ENCODE measurements at places on chromosomes 16 and 17. TPM values are rescaled to one million over a fixed set of nuclear protein-coding genes. Genes with fewer than 3 reads are reported as not detected.

DNA sequence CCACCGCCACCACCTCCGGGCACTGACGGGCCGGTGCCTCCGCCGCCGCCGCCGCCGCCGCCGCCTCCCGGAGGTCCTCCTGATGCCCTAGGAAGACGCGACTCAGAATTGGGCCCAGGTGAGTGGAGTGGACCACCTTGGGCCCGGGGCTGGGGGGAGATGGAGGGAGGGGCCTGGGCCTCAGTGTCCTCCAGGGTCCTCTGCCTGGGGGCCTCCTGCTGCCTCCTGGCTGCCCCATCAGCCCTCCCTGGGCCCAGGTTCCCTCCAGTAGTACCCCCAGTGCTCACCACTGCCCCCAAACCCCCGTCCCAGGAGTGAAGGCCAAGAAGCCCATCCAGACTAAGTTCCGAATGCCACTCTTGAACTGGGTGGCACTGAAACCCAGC, 19.9 kb downstream of the SPATA32 start:
- no peak for DNase-seq

DNA sequence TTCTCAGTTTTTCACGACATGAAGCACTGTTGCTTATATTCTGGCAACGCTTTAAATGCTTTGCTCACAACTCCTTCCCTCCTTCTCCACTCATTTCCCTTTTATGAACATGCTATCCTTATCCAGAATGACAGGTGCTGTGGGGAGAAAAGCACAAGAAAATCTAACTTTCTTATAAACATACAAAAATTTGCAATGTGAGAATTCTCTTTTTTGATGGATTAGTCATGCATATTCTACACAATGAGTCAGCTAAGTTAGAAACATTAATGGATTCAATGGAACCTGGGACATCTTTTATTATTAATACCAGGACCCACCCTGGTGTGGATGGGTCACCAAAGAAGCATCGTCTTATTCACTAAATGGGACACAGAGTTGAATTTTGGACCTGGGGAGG, 234.6 kb upstream of the CDH5 start:
- no peak for DNase-seq

- DNase-seq = no peak
Measured at GRCh38 chr16:54027558-54027957, 259.0 kb downstream of the IRX3 start.

Gene GDPD3
- 11.2 TPM for total RNA-seq

Gene SYCE1L
- total RNA-seq = 2.3 TPM

All from mucosa of gallbladder (tissue), 1 donor.